ENCODE measurements at places on chromosomes 1 and 21.
A peak's percentile ranks its signal among the peaks of the same experiment; 100 is the strongest.

DNA sequence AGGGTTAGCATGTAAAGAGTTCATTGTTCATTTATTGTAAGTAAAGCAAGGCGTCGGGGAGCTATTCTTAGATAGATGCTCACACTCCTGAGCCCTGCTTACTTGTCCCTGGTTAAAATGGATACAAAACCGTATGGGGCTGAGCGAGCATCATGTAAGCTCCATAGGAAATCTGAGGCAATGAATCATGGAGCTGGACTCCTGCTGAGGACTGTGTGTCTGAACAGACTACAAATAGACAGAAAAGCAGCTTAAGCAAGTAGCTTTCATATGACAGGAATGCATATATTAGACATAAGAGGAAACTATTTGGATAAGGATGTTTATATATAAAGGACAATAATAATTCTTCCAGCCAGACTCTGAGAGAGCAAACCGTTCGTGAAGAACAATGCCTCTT lies 604.9 kb upstream of the PTBP2 start:
- DNase-seq, result no peak

DNA sequence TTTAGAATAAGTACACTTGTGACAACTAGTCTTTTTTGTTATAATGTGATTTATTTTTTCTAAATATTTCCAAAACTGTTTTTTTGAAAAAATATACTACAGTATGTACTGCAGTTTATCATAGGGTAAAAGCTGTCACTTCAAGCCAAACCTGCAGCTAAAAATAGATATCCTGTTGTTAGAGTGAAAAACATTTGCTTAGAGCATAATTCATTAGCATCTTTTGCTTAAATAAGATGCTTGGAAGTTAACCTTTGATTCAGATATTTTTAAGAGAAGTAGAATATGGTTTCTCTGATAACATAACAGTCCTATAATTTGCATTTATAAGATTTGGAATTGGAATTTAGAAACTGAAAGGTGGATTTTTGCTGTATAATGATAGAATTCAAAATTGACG lies 21.5 kb downstream of the PRKACB start:
- no peak for DNase-seq

GRCh38 chr1:196607981-196608380 lies 259 bp downstream of the KCNT2 start:
- no peak for DNase-seq

DNA sequence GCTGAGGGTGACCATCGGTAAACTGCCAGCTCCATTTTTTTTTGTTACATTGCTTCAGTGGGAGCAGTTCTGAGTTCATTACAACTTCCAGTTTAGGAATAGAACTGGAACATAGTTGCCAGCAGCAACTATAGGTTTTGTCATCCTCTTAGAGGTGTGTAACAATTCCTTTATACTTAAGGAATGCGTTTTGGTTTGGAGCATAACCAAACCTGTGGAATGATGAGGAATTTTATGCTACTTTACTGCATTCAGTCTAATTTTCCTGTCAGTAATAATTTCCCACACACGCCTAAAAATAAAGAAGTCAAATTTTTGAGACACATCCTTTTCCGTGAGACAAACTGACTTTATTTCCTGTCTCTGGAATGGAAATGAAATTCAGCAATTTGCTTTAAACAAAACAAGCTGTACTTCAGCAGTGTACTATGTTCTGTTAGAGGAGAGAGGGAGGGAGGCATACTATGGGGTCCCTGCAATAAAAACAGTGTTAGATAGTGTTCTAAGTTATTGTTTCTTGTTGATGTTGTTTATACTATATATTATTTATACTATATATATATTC lies 4.8 kb upstream of the AMPD1 start:
- DNase-seq, result no peak

GRCh38 chr1:207996636-207997035 lies 85.7 kb upstream of the CD34 start:
- DNase-seq, result no peak

- no peak for DNase-seq
Measured at GRCh38 chr1:56991576-56991975, 25.8 kb upstream of the C8B start.

DNA sequence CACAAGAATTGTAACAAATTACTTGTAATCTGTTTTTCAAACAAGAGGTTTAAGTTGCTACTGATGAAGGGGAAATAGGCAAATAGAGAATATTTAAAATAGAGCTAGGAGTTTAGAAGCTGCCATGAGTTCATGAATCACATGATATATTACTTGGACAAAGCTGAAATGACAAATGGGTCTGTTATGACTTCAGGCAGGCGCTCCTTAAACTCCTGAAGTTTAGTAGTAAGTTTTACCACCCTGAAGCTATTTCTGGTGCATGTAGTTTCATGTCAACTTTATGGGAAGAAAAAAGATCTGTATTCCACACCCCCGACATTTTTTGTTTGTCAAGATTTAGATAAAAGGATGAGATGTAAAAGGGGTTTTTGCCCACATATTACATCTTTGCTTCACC lies 58.5 kb downstream of the PLA2G4A start:
- no peak for DNase-seq

DNA sequence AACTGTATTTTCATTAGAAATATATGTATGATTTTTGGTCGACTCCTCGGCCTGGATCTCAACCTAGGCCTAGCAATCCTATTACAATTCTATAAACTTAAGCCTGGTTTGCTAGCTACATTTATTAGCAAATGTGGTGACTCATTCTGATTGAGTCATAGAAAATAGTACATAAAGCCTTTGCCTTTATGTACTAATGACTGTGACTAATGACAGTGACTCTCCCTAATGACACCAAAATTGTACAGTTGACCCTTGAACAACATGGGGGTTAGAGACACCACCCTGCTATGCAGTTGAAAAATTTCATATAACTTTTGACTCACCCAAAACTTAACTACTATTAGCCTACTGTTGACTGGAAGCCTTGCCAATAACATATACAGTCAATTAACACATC lies 78.9 kb downstream of the CLEC20A start:
- DNase-seq, result peak; percentile 19

GRCh38 chr1:1370771-1371300 lies 4.2 kb downstream of the AURKAIP1 start:
- DNase-seq, result no peak

DNA sequence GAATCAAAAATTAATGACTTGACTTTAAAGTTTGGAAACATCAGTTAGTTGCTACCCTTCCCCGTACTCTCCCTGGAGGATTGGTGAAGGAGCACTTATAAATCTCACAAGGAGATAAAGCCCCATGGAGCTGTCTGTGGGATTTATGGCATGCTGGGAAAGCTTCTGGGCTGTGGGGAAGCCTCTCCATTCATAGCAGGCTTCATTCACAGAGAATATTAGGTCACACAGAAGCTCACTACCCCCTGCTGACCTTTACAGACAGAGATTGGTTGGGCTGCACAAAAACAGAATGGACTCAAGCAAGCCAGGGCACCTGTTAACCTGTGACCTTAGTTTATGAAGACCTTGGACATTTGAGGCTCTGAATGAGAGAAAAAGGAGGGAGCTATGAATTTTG lies 32.1 kb downstream of the RGL1 start:
- DNase-seq, result no peak

DNA sequence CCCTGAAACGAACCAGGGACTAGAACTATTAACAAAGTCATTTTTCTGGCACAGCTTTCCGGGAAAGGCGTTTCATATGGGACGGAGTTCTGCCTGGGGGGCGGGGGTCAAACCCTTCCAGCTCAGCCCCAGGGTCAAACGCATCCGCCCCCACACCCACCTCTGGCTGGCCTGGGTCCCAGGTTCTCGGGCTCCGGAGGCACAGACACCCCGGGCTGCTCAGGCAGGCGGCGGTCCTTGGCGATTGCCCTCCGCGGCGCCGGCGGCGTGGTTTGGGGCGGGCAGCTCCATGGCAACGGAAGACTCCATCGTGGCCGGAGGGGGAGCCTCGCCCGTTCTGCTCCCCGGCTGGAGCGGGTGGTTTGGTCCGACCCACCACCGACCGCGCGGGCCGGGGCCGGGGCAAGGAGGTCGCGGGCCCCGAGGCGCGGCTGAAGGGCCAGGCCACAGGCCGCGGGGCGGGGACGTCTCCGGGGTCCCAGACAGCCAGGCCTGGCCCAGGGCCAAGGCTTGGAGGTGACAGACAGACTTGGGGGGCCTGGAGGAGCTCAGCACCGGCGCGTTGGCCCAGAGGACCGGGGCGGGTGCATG lies at the start of gene CFAP74:
CFAP74 (minus strand) TSS at position 246 of the 591 bp plus-strand sequence. CDS start 12,830 bp downstream, outside the sequence.
- no peak for DNase-seq

- no peak for DNase-seq
Measured at GRCh38 chr1:98289311-98289710, 368.5 kb upstream of the DPYD start.

GRCh38 chr21:34980423-34981115 lies 68.5 kb downstream of the RUNX1 start:
- no peak for DNase-seq

- DNase-seq, result peak; percentile 23
Measured at GRCh38 chr1:110011527-110012041, 22.8 kb upstream of the STRIP1 start.

- DNase-seq, result no peak
Measured at GRCh38 chr1:1183833-1184775, 10.4 kb downstream of the TTLL10 start.

DNA sequence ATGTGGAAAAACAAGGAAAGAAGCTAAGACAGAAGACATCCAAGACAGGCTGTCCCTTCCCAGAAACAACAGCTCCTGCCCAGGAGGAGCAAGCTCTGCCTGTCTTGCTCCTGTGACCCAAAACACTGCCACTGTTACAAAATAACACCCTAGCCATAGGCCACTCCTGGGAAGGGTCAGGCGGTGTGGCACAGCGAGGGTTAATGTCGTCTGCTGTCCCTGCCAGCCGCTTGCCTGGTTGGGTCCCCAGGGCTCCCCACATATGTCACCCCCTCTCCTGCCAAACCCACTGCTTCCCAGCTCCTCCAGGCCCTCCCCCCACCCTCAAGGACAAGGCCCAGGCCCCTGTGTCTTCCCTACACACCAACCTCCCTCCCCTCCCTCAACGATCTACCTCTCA lies 3.9 kb upstream of the NHLH1 start:
- no peak for DNase-seq

DNA sequence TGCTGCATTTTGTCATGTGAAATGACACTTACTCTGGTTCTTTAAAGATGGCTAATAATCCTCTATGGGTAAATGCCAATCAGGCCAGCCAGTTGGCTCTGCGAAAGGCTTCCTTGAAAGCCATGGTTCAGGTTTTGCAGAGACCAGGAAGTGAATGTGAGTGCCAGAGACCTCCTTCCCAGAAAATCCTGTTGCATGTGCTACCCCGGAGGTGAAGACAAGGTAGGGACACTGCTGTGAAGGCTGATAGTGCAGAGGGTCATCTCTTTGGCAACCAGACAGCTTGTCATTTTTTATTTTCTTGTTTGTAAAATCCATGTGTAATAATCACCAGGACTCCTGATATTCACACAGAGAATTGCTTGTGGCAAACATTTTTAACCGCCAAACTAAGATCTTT lies 18.7 kb downstream of the LRRC8D start:
- DNase-seq, result no peak

GRCh38 chr21:15059397-15059796 lies 5.4 kb downstream of the NRIP1 start:
- DNase-seq, result no peak

DNA sequence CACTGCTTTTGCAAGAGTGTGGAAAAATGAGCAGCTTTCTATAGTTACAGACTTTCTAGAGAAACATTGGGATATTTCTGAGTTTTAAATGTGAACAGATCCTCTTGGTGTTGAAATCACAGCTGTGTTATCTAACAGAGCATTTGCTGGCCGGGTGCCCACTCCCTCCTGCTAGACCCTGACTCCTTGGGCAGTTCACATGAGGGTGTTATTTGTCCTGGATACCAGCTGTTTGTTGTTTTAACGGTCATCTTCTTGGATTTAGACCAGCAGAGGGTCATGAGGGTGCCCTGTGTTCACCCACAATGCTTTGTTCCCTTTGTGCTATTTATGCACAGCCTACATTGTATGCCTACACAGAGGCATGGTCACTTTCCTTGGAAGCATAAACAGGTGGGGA lies 67.1 kb downstream of the CENPF start:
- no peak for DNase-seq

DNA sequence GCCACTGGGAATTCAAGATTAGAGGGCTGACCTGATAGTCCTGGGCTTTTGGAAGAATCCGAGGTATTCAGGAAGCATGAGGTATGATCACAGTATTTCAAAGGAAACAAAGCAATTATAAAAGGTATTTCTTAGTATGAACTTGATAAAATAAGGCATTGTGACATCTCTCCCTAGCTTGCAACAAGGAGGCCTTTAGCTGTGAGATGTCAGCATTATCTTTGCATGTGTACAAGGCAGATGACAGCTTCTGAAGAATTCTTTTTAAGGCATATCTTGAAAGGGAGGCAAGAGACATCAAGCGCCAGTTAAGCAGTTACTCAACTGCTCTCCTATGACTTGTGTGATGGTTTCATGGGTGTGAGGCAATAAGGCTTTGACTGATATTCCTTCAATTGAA lies 1123.7 kb downstream of the PLA2G4A start:
- no peak for DNase-seq
